Vagina (tissue), 2 donors: ENCODE measurements at places on chromosomes 5 and 9. TPM values are rescaled to one million over a fixed set of nuclear protein-coding genes. Genes with fewer than 3 reads are reported as not detected.

Gene LECT2
- not detected for total RNA-seq

Gene SERF1A
- total RNA-seq, result 7.6 TPM

Gene PCDHGB1
- total RNA-seq, result 3.9 TPM

Gene PCDHGA1
- total RNA-seq, result not detected

Gene GARNL3
- 31.4 TPM for total RNA-seq

Gene CCNI2
- total RNA-seq, result not detected

DNA sequence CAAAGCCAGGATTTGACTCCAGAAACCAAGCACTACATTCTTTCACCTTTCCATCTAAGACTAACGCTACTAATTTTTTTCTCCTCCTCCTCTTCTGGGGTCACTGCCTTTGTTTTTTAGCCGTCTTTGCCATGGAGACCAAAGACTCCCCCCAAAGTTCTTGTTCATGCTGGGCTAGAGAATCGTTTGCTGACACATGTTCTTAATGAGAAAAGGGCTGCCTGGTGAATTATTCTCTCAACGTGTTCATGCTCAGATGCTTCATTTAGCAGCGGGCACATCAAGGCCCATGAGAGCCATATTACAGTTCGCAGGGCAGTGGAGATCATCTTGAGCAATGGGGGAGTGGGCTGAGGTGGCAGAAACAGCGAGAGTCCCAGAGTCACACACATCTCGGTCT, 134.9 kb downstream of the SLIT3 start:
- H3K36me3 ChIP-seq, result no peaks in the 10 kb centered on the region
- no peak overlapping the region for H3K4me3 ChIP-seq
- H3K27ac ChIP-seq, result no peak overlapping the region
- H3K4me1 ChIP-seq, result peaks cover 35% of the 10 kb centered on the region

DNA sequence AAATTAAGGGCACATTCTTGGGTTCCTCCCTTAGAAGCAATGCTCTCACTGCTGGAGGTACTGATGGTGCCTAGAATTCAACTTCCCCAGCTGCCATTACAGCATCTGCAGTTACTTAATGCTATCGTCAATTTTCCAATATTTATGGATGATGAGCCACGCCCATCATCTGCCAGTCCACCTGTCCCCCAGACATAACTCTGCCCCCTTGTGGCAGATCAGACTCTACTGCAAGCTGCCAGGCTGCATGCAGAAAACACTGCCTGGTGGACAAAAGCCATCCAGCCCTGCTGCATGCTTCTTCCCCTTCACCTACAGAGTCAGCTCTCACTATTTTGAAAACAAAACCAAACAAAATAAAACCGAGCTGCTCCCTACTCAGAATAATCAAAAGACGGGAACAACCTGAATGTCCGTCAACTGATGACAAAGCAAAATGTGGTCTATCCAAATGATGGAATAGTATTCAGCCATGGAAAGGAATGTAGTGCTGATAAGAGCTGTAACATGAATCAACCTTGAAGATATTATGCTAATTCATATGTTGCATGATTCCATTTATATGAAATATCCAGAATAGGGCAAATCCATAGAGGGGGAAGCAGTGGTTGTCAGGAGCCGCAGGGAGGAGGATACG, 66.4 kb downstream of the RETREG1 start:
- H3K27me3 ChIP-seq, result no peaks in the 10 kb centered on the region
- no peak overlapping the region for H3K4me3 ChIP-seq
- H3K4me1 ChIP-seq, result peaks cover 37% of the 10 kb centered on the region
- H3K27ac ChIP-seq, result peak overlapping the region; percentile 19

- no peaks in the 10 kb centered on the region for H3K36me3 ChIP-seq
- DNase-seq, result no peak
- H3K27ac ChIP-seq, result no peak overlapping the region
- no peak overlapping the region for H3K4me3 ChIP-seq
These were observed 10.5 kb downstream of the TAL2 start for GRCh38 chr9:105672711-105673234.

DNA sequence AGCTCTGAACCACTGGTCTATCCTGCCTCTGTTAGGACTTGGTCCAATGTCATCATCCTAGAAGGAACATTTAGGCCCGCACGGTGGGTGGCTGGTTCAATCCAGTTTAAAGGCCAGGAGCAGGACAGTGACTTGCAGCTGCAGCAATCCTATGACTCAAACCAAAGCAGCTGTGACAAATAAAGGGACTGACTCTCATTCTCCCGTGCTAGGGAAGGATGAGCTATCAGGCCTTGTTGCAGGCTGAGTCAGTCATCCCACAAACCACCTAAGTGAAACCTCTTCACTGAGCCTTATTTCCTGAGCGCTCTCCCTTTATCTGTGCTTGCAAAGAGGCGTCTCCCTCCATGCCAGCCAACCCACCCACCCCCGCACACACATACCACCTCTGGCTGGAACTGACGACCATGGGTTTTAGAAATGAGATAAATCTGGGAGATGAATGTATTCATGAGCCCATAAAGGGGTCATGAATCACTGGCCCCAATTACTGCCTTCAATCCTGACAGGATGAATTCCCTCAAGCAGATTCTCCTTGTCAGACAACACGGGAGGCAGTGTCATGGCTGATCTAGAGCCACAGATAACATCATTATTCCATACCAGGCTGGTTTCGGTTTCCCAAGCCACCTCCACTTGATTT, 93.4 kb downstream of the KCNIP1 start:
- peaks cover 9% of the 10 kb centered on the region for H3K4me1 ChIP-seq
- H3K27me3 ChIP-seq, result no peaks in the 10 kb centered on the region
- no peak for DNase-seq
- no peaks in the 10 kb centered on the region for H3K36me3 ChIP-seq
- H3K4me3 ChIP-seq, result no peak overlapping the region

- no peaks in the 10 kb centered on the region for H3K4me1 ChIP-seq
- DNase-seq, result no peak
- no peak overlapping the region for H3K27ac ChIP-seq
- no peak overlapping the region for H3K4me3 ChIP-seq
These were observed 272.6 kb downstream of the ATPSCKMT start for GRCh38 chr5:9977070-9977469.

- no peaks in the 10 kb centered on the region for H3K27me3 ChIP-seq
- H3K4me1 ChIP-seq, result peaks cover 53% of the 10 kb centered on the region
- peak overlapping the region; percentile 87 for H3K27ac ChIP-seq
- no peak for DNase-seq
- no peak overlapping the region for H3K4me3 ChIP-seq
These were observed 4.7 kb upstream of the TNIP1 start for GRCh38 chr5:151085517-151086041.

DNA sequence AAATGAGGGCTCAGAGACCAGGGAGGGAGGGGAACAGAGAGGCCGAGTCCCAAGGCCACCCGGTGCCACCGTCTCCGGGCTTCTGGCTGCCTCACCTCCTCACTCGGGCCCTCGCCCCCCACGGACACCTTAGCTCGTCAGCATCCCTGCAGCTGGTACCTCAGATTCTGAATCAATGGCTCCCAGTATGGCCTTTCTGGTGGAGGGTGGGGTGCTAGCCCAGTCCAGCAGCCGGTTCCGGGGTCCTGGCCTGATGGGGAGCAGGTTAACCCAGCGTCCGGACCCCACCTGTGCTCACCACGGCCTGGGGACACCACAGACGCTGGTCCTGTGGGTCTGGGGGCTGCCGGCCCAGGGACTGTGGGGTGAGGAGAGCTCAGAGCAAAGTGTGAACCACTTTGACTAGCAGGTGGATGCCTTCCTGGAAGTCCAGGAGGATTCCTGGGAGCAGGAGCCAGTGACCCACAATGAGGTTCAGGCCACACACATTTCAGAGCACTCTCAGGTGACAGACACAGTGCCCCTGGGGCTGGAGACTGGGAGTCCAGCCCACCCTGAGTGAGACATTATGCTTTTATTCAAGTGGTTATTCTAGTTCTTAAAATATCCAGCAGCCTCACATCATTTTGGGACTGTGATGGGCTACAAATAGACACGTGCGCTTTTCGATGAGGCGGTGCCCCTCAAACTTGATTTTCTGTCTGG, 53.3 kb downstream of the AHRR start:
- peaks cover 29% of the 10 kb centered on the region for H3K4me1 ChIP-seq
- no peaks in the 10 kb centered on the region for H3K36me3 ChIP-seq
- H3K4me3 ChIP-seq, result no peak overlapping the region
- peak; percentile 77 for DNase-seq
- H3K27ac ChIP-seq, result peak overlapping the region; percentile 75

GRCh38 chr5:172690258-172691075, 49.4 kb downstream of the NEURL1B start:
- peaks cover 45% of the 10 kb centered on the region for H3K4me1 ChIP-seq
- H3K27me3 ChIP-seq, result no peaks in the 10 kb centered on the region
- no peak overlapping the region for H3K4me3 ChIP-seq
- peak overlapping the region; percentile 47 for H3K27ac ChIP-seq
- DNase-seq, result no peak

GRCh38 chr5:87233143-87233542, 34.5 kb upstream of the RASA1 start:
- no peak overlapping the region for H3K4me3 ChIP-seq
- no peaks in the 10 kb centered on the region for H3K4me1 ChIP-seq
- no peaks in the 10 kb centered on the region for H3K36me3 ChIP-seq
- no peak for DNase-seq
- H3K27me3 ChIP-seq, result no peaks in the 10 kb centered on the region

DNA sequence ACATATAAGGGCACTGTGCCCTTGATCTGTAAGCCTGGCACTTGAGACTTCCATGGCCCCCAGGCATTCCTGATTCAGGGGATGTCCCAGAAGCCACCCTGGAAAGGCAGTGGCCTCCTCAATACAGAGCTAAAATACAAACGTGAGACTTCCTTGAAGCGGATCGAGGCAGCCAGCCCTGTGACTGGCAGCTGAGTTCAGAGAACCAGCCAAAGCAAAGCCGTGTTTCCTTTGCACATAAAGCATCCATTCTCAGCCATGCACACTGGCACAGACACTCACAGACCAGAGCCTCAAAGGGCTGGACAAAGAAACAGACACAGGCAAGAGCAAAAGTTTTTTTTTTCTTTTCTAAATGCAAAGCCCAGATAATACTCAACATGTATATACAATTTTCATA, 18.8 kb upstream of the CPEB4 start:
- no peak overlapping the region for H3K27ac ChIP-seq
- no peaks in the 10 kb centered on the region for H3K36me3 ChIP-seq
- no peaks in the 10 kb centered on the region for H3K4me1 ChIP-seq
- H3K4me3 ChIP-seq, result no peak overlapping the region
- H3K27me3 ChIP-seq, result no peaks in the 10 kb centered on the region

DNA sequence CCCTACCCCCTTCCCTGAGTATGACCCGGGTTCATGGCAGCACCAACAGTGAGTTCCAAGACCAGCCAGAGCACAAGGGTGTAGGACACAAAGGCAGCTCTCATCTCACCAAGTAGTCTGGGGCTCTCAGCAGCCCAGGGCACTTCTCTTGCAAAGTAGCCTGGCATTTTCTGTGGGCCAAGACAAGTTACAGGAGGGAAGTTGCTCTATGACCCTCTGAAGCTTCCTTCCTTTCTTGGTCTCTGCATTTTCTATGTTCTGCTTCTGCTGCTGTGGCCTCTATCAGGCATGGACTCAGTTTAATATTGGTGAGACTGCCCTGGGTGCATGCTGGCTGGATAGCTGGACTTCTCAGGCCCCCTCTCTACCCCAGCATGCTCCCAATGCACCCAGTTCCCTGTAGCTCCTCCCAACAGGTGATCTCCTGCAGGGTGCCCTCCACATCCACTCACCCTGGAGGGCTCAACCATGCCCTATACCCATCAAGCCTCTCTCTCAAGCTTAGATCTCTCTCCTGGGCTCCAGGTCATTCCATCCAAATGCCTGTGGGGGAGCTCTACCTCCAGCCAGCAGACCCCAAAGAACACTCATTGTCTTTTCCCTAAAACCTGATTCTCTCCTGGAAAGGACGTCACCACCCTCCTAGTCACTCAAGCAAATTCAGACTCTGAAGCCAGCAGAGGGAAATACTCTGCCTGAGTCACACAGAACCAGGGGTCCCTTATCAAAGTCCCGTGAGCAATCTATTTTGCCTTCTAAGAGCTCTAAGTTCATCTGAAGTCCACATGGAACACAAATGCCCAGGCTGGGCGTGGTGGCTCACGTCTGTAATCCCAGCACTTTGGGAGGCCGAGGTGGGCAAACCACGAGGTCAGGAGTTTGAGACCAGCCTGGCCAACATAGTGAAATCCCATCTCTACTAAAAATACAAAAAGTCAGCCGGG, 13.8 kb downstream of the TBC1D2 start:
- no peaks in the 10 kb centered on the region for H3K4me1 ChIP-seq
- no peak for DNase-seq
- H3K27ac ChIP-seq, result no peak overlapping the region
- no peak overlapping the region for H3K4me3 ChIP-seq
- no peaks in the 10 kb centered on the region for H3K27me3 ChIP-seq

GRCh38 chr9:14349447-14350348, 35.8 kb upstream of the NFIB start:
- peaks cover 53% of the 10 kb centered on the region for H3K4me1 ChIP-seq
- H3K4me3 ChIP-seq, result peak overlapping the region; percentile 42
- peaks cover 5% of the 10 kb centered on the region for H3K27me3 ChIP-seq
- no peak for DNase-seq
- peak overlapping the region; percentile 59 for H3K27ac ChIP-seq

DNA sequence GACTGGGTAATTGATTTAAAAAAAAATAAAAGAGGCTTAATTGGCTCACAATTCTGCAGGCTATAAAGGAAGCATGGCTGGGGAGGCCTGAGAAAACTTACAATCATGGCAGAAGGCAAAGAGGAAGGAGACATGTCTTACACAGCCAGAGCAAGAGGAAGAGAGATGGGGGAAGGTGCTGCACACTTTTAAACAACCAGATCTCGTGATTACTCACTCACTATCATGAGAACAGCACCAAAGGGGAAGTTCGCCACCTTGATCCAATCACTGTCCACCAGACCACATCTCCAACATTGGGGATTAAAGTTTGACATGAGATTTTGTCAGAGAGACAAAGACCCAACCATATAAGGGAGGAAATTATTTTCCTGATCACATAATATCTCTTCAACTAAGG, 138.8 kb upstream of the NR4A3 start:
- H3K27ac ChIP-seq, result no peak overlapping the region
- no peak for DNase-seq
- no peak overlapping the region for H3K4me3 ChIP-seq
- no peaks in the 10 kb centered on the region for H3K36me3 ChIP-seq
- no peaks in the 10 kb centered on the region for H3K4me1 ChIP-seq
- no peaks in the 10 kb centered on the region for H3K27me3 ChIP-seq

DNA sequence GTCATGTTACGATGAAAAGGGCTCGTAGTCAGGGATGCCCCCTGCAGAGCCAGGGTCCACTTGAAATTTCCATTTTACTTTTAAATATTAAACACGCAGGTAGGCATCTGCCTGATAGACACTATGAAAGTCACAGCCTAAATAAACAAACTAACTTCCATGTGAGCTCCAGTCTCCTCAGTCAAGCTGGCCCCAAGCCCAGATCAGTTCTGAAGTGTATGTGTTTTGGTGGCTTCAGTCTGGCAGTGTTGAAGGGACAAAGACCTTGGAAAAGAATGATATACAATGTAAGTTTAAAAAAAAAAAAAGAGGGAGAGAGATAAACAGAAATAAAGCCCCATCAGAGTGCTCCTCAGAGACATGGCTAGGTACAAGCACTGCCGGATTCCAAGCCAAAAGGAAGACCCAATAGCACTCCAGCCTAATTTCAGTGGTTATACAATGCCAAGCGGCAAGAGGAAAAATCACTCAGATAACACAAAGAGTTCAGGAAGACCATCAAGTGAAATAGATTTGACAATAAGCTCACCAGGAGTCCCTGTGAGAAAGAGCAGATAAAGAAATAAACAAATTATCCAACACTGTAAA, 181.0 kb downstream of the BNC2 start:
- no peaks in the 10 kb centered on the region for H3K27me3 ChIP-seq
- DNase-seq, result no peak
- H3K27ac ChIP-seq, result no peak overlapping the region
- H3K4me3 ChIP-seq, result no peak overlapping the region
- H3K36me3 ChIP-seq, result no peaks in the 10 kb centered on the region

- no peak for DNase-seq
- no peak overlapping the region for H3K27ac ChIP-seq
- H3K27me3 ChIP-seq, result no peaks in the 10 kb centered on the region
- H3K4me1 ChIP-seq, result no peaks in the 10 kb centered on the region
These were observed 241.5 kb downstream of the NR3C1 start for GRCh38 chr5:143161885-143162540.
